ENCODE measurements at places on chromosomes 7 and 10. TPM values are rescaled to one million over a fixed set of nuclear protein-coding genes. Genes with fewer than 3 reads are reported as not detected.
A peak's percentile ranks its signal among the peaks of the same experiment; 100 is the strongest.

Gene OR2A7
- total RNA-seq: not detected

Gene FAM221A
- total RNA-seq: 4.1 TPM

Gene SFTPA1
- not detected for total RNA-seq

Gene TMEM184A
- 13.4 TPM for total RNA-seq

Gene PPIF
- total RNA-seq: 85.8 TPM

Gene NKX1-2
- total RNA-seq: not detected

Gene TRPV5
- not detected for total RNA-seq

Gene CPN1
- total RNA-seq: not detected

Gene CHRM2
- total RNA-seq: not detected

Gene KLF14
- not detected for total RNA-seq

- DNase-seq: no peak
Observed at GRCh38 chr10:113359655-113360054, 193.2 kb upstream of the HABP2 start.

- DNase-seq: peak; percentile 6
Observed at GRCh38 chr7:120395526-120396019, 122.6 kb downstream of the KCND2 start.

DNA sequence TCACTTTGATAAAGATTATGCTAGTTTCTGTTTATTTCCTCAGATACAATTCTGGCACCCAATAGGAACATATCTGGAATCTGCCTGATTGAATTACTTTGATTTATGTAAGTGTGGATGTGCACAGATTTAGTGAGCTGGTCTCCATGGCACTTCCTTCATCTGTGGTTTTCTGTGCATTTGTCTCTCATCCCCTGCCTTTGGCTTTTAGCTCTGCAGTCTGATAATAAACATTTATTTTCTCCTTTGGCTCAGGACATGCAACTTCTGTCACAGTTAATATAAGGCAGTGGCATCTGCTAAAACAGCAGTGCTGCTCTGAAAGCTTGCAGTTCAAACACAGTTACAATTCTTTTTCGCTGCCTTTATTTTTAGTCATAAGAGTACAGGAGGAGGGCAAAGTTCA, 273.7 kb upstream of the CHRM2 start:
- no peak for DNase-seq

GRCh38 chr10:97229322-97230015, 43.7 kb upstream of the SLIT1 start:
- DNase-seq: peak; percentile 37

DNA sequence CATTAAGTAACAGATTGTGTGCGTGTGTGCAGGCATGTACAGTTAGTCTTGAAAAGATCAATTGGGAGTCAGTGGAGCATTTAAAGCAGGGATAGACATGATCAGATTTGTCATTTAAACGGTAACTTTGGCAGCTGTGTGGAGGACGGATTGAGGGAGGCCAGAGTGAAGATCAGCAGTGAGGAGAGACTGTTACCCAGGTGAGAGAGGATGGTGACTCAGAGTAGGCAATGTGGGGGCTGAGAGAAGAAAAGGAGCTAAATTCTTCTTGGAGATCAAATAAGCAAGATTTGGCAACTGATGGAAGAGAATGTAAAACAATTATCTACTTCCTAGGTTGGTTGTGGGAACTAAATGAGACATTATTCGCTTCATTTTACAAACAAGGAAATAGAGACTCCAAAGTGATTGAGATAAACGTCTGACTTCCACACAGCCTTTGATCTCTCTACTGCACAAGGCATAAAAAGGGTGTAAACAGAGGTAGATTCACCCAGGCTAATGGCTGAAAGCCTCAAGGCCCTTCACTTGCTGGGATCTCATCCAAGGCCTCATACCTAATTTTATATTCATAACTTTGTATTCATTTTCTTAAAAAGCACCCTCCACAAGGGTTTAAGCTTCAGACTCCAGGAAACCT, 665.1 kb upstream of the GALNT17 start:
- no peak for DNase-seq

DNA sequence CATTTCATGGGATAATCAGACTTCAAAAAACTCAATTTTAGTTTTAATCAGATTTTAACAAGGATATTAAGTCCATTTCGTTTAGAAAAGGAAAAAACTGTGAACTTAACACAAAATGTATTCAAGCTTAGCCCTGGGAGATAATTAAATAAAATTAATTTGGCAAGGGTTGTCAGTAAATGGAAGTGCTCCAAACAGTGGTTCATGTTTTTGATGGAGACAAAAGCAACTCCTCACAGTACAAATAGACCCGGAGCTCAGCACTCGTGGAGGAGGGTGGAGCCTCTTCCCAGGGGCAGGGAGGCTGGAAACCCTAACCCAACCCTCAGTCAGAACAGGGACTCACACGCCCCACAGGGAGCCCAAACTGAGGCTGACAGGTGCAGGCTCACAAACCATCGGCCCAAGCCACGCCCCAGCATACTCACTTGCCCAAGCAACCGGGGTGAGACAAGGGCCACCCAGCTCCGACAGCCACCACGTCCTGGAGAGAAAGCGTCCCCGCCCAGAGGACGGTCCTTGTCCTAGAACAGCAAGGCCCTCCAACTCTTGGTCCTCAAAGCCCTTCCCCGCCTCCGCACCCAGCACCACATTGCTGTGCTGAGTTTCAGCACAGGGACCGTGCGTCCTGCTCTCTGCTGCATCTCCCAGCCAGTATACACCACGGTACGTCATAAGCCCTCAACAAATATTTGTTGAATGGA, 39.8 kb downstream of the MAD1L1 start:
- no peak for DNase-seq

GRCh38 chr10:124010563-124011131, 82.8 kb downstream of the CHST15 start:
- DNase-seq: peak; percentile 21

GRCh38 chr7:15571301-15571878, 9.6 kb upstream of the AGMO start:
- DNase-seq: no peak

GRCh38 chr7:116120839-116121238, 89.5 kb upstream of the TES start:
- DNase-seq: no peak

DNA sequence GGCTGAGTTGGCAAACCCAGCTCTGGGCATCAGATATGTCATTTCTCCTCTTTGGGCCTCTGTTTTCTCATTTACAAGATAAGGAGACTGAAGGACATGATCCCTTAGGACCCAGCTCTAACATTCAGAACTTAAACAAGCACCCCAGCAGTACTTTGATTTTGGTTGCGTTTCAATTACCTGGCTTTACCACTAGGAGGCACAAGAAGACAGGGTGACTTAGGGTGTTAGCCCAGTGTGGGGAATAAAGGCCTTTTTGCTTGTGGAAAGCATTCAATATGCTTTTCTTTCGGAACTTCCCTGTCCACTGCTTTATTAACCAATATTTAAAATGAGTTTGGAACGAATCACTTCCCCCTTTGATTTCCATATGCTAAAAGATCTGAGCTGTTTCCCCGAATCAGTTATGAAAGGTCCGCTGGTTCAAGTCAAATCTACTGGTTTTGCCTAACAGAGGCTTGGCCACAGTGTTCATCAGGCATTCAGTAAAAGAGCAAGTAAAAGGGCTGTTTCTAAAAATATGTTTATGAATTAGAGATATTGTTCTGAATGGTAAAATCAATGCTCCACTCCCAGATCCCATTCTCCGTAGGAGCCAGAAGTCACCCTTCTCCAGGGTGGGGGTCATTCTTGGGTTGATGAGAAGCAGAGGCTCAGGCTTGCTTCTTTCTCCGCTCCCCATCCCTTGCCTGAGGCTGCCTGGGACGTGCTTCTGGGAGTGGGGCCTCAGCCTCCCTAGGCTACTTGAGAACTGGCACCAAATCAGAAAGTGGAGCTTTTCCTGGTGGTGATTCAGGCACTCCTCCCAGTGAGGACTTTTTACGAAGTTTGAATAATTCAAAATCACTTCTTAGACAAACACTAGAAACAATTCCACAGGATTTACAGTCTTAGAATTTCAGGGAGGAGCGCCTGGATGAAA, 105.5 kb downstream of the MYOF start:
- peak; percentile 75 for DNase-seq

DNA sequence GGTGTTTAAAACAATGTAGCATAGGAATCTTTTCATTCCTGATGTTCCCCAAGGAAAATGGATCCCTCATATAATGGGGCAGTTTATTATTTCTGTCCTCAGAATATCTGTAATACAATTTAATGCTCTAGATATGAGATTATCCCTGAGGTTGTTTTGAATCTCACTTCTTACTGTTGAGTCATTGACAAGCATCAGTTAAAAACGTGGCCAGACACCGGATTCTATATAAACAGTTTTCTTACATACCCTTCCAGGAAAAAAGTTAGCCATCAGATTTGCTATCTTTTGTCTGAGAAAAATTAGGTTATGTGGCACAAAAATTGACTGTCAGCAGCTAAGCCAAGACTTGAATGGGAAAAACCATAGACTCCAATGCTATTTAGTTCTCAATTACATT, 539.8 kb upstream of the CELF2 start:
- DNase-seq: no peak

GRCh38 chr7:31000161-31000693, 36.5 kb downstream of the GHRHR start:
- no peak for DNase-seq

- no peak for DNase-seq
Observed at GRCh38 chr10:131792809-131793208, 108.0 kb upstream of the PPP2R2D start.

GRCh38 chr10:106960812-106961211, 203.7 kb downstream of the SORCS1 start:
- no peak for DNase-seq

Data from Caki2 (cell line).